ENCODE measurements at places on chromosomes 13 and 19.

GRCh38 chr13:97914540-97914939 lies 38.9 kb upstream of the IPO5 start:
- no peak for DNase-seq

DNA sequence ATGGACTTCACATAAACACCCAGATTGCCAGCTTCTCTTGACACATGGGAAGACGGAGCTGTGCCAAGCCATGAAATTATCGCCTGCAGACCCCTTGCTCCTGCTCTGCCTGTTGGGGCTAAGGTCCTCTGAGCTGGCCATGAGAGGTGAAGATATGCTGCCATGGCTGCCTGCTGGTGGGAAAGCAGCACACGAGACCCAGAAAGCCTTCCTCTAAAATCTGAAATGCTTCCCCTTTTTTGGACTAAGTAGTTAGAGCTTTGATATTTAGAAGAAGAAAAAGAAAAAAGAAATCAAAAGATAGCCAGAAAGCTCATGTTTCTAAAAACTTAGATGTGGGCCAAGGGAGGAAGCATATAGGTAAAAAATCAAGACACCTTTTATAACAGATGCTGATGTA lies 11.2 kb downstream of the WDFY2 start:
- no peak for DNase-seq

- DNase-seq: no peak
Measured at GRCh38 chr19:4083677-4084546, 17.2 kb upstream of the ZBTB7A start.

DNA sequence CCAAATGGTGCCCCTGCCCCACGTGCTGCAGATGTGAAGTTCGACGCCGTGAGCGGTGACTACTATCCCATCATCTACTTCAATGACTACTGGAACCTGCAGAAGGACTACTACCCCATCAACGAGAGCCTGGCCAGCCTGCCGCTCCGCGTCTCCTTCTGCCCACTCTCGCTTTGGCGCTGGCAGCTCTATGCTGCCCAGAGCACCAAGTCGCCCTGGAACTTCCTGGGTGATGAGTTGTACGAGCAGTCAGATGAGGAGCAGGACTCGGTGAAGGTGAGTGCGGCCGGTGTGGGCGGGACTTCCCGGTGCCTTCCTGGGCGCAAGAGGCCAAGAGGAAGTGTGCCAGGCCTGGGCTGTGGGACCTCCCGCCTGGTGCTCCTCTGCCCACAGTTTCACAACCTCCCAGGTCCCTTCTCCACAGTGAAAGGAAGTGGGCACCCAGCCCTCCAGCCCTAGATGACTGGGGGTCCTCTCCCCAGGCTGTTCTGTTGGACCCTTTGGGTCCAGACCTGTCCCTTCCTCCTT lies 14.1 kb upstream of the RELB start:
- no peak for DNase-seq

GRCh38 chr13:90401150-90401549 lies 946.3 kb upstream of the MIR17HG start:
- DNase-seq: no peak

GRCh38 chr19:53511933-53512374 lies 26.0 kb upstream of the ZNF331 start:
- no peak for DNase-seq

DNA sequence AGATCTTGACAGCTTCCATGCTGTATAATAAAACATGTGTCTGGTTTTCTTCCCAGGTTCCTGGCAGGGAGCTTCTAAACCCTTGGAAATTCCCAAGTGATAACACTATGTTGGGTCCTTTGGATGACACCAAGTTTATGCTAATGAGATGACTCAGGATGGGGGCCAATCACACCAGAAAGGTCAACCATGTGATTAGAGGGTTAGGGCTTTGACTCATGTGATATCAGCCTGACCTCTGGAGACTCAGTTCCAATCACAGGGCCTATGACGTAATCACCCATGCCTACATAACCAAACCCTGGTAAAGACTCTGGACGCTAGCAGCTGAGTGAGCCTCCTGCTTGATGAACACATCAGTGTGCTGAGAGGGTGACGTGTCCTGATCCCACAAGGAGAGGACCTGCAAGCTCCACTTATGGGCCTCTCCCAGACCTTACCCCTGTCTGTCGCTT lies 203.6 kb downstream of the DCLK1 start:
- DNase-seq: peak; percentile 24

DNA sequence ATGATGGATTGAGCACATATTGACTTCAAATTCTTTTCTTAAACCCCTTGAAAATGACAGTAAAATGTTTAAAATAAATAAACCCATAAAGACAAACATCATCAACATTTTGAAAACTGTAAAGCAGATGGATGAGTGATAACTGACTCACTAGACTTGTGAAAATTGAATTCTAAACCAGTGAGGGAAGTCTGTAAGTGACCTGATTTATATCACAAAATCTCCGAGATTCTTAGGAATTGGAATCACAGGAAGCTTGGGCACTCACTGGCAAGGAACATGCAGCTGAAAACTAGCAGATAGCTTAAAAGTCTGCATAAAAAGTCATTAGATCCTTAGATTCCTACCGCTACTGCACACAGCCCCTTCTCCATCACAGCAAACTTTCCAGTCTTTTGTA lies 51.3 kb upstream of the TSC22D1 start:
- no peak for DNase-seq

DNA sequence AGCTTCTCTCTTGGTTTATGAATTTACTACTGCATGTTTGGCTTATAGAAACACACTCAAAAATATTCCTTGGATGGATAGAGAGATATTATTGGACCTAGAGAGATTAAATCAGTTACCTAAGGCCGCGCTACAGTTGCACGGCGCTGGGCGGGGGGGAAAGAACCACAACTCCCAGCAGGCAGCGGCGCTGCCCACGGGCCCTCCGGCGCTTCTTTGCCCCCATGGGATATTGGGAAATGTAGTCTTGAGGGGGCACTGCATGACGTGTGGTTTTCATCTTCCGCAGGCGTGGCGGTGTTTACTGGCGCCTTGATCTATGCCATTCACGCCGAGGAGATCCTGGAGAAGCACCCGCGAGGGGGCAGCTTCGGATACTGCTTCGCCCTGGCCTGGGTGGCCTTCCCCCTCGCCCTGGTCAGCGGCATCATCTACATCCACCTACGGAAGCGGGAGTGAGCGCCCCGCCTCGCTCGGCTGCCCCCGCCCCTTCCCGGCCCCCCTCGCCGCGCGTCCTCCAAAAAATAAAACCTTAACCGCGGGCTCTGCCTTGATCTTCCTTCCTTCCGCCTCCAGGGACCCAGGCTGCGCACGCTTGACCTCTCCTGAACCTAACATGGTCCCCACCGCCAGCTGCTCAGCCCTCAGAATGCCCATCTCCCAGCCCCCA lies 4.8 kb downstream of the EMP3 start:
- DNase-seq: peak; percentile 95

GRCh38 chr13:32428581-32429432 lies 877 bp upstream of the N4BP2L1 start:
- no peak for DNase-seq

DNA sequence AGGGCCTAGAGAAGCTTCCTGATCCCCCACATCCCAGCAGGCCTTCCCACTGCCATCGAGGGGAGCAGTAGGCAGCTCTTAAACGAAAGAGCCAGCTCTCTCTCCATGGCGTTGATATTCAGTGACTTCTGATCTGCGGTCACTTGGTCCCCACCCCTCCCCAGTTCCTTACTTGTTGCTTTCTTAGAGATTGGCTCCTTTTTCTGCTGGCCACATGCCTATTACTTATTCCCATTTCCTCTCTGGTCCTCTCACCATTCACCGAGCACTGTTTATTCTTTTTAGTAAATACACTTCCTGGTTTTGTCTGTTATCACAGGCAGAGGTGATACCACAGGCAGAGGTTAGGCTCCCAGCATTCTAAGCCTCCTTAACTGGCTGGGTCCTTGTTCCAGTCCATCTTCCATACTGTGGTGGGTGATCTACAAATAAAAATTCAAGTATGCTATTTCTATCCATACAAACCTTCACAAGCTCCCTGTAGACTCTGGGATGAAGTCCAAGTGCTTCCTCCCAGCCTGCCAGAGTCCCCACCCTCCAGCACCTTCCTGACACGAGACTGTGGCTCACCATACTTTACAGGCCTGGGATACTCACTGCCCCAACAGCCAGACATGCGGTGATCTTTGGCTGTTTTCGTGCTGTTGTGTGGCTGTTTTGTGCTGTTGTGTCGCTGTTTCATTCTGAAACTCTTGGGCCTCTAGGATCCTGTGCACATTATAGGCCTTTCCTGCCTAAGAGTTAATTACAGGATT lies 315.9 kb downstream of the ATP8A2 start:
- DNase-seq: peak; percentile 48

GRCh38 chr13:110819203-110820014 lies 95.5 kb downstream of the ANKRD10 start:
- peak; percentile 86 for DNase-seq

GRCh38 chr19:29507081-29507860 lies 18.5 kb upstream of the VSTM2B start:
- no peak for DNase-seq

DNA sequence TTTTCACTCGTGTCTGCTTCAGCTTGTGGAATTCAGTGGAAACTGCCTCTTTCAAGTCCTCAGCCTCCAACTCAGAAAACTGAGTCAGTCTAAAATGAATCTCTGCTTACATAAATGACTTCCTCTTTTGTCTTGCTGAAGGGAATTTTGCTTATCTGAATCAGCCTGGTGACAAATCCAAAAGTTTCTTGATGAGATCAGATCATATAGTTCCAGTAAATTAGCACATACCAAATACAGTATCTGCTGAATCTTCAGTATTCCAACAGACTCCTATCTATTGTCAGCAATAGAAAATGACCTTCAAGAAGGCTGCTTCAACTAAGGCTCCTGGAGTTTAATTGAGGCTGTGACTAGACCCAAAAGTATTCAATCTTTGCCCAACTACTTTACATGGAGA lies 290.0 kb downstream of the MZT1 start:
- DNase-seq: no peak

- no peak for DNase-seq
Measured at GRCh38 chr19:33773704-33774624, 22.7 kb upstream of the KCTD15 start.

DNA sequence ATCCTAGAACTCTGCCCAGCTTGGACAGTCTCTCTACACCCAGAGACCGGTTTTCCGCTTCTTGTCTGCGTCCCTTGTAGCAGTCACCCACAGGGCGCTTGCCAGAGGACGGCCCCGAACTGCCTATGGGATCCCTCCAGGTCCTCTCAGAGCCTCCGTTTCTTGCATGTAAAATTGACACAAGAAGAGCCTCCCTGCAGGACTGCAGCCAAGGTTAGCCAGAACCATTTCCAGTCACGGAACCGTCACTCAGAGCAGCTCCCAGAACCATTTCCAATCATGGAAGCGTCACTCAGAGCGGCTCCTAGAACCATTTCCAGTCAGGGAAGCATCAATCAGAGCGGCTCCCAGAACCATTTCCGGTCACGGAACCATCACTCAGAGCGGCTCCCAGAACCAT lies 65.5 kb downstream of the ATP11A start:
- no peak for DNase-seq

- DNase-seq: peak; percentile 82
Measured at GRCh38 chr13:76473552-76474134, 412.6 kb downstream of the KCTD12 start.

Data from SHP77 (cell line).